ENCODE measurements at places on chromosomes 1 and 21. TPM values are rescaled to one million over a fixed set of nuclear protein-coding genes. Genes with fewer than 3 reads are reported as not detected.

The PYHIN1 gene
- total RNA-seq: 35.3 TPM

The TFB2M gene
- 12.4 TPM for total RNA-seq

The ADGRB2 gene
- total RNA-seq: 0.39 TPM

The EFNA3 gene
- total RNA-seq: 0.90 TPM

The CLCNKB gene
- not detected for total RNA-seq

The FMO2 gene
- not detected for total RNA-seq

The FLG gene
- total RNA-seq: not detected

The SHC1 gene
- total RNA-seq: 86.2 TPM

The TNFRSF1B gene
- total RNA-seq: 315 TPM

The MEX3A gene
- 0.07 TPM for total RNA-seq

The SLC1A7 gene
- not detected for total RNA-seq

The HAPLN2 gene
- total RNA-seq: not detected

The CTSK gene
- 3.8 TPM for total RNA-seq

The PLCH2 gene
- 14.0 TPM for total RNA-seq

The CYP4X1 gene
- not detected for total RNA-seq

The GUCA2B gene
- total RNA-seq: not detected

The AMY1A gene
- not detected for total RNA-seq

Measured in T-helper 1 cell treated with Interleukin-12 subunit alpha and Interleukin-12 subunit beta and Interleukin-4 antibody, amounts not matched to agents 30 ng/mL and 1 ng/mL, for 36 hours (primary cell).